ENCODE measurements at places on chromosomes 13 and 19. TPM values are rescaled to one million over a fixed set of nuclear protein-coding genes. Genes with fewer than 3 reads are reported as not detected.
A peak's percentile ranks its signal among the peaks of the same experiment; 100 is the strongest.

ZNF583 gene
- 4.5 TPM for total RNA-seq

DNA sequence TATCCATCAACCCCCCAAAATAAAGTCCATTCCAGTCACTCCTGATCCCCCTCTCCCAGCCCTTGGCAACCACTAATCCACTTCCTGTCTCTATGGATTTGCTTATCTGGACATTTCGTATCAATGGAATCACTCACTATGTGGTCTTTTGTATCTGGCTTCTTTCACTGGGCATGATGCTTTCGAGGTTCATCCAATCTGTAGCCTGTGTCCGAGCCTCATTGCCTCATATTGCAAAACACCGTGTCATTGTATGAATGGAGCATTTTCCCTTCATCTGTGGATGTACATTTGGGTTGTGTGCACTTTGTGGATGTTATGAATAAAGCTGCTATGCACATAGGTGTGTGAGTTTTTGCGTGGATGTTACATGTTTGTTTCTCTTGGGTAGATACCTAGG, 1.4 kb upstream of the FZR1 start:
- no peak for DNase-seq

GRCh38 chr19:10662384-10663251, 8.5 kb downstream of the ILF3 start:
- DNase-seq: no peak

DNA sequence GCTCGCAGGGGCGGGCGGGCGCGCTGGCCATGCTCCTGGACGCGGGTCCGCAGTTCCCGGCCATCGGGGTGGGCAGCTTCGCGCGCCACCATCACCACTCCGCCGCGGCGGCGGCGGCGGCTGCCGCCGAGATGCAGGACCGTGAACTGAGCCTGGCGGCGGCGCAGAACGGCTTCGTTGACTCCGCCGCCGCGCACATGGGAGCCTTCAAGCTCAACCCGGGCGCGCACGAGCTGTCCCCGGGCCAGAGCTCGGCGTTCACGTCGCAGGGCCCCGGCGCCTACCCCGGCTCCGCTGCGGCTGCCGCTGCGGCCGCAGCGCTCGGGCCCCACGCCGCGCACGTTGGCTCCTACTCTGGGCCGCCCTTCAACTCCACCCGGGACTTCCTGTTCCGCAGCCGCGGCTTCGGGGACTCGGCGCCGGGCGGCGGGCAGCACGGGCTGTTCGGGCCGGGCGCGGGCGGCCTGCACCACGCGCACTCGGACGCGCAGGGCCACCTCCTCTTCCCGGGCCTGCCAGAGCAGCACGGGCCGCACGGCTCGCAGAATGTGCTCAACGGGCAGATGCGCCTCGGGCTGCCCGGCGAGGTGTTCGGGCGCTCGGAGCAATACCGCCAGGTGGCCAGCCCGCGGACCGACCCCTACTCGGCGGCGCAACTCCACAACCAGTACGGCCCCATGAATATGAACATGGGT, 599 bp downstream of the ZIC2 start:
- DNase-seq: peak; percentile 68

GRCh38 chr19:47111006-47111621, 2.5 kb downstream of the ZC3H4 start:
- peak; percentile 27 for DNase-seq

SIGLEC5 gene
- not detected for total RNA-seq

DNA sequence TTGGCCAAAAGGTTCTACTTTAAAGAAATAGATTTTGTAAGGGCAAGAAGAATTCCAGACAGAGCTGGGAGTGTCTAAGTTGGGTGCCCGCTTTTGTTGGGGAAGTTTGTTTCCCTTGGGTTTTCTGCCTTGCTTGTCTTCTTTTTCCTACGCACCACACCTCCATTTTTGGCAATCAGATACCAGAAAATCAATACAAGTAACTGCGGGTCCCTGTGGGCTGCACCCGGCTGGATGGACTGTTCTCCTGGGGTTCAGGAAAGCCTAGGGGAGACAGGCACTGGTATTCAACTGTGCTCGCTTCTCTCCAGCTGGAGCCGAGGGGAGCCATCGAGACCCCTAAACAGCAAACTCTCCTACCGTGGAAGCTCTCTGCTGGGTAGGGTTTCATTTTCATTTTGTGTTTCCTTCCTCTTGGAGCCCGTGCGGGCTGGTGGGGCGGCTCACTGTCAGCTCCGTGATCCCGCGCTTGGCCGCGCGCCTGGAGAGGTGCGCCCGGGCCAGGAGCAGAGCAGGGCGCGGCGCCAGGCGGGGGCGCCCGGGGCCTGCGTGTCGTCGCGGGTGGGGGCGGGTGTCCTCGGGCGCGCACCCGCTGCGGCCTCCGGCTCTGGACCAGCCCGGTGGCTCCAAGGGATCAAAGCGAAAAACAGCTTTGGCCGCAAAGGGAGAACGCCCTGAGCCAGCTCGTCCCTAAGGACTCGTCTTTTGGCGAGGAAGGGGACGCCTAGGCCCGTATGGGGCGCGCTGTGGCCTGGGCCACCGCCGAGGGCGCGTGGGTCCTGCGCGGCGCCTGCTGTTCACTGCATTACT, 347.2 kb downstream of the ZNF536 start:
- peak; percentile 67 for DNase-seq

DNA sequence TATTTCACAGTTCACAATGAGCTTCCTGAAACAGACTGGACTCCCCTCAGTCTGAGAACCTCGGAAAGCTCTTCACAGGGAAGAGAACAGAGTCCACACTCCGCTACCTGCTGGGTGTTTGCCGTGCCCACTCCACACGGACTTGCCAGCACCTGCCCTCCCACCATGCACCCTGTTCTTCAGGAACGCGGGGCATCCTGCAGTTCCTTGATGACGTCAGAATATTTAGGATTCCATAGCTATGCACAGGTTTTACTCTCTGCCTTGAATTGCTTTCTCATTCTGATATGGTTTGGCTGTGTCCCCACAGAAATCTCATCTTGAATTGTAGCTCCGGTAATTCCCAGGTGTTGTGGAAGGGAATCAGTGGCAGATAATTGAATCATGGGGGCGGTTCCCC, 74.4 kb upstream of the FARP1 start:
- no peak for DNase-seq

ACP4 gene
- total RNA-seq: not detected

ZNF8 gene
- total RNA-seq: 12.5 TPM

DNA sequence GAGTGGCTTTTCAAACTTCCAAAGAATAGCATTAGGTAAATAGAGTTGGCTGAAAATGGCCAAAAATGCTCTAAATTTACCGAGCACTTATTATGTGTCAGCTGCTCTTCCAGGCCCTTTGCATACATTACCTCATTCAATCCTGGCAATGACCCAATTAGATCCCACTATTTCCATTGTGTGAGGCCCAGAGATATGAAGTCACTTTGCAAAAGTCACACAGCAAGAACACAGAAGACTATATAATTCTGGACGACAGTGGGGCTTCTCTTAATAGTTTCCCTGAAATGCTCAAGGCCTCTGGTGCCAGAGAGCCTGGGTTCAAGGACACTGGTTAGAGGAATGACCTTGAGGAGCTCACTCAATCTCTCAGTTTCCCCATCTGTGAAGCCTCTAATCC, 146.8 kb downstream of the IER2 start:
- no peak for DNase-seq

DNA sequence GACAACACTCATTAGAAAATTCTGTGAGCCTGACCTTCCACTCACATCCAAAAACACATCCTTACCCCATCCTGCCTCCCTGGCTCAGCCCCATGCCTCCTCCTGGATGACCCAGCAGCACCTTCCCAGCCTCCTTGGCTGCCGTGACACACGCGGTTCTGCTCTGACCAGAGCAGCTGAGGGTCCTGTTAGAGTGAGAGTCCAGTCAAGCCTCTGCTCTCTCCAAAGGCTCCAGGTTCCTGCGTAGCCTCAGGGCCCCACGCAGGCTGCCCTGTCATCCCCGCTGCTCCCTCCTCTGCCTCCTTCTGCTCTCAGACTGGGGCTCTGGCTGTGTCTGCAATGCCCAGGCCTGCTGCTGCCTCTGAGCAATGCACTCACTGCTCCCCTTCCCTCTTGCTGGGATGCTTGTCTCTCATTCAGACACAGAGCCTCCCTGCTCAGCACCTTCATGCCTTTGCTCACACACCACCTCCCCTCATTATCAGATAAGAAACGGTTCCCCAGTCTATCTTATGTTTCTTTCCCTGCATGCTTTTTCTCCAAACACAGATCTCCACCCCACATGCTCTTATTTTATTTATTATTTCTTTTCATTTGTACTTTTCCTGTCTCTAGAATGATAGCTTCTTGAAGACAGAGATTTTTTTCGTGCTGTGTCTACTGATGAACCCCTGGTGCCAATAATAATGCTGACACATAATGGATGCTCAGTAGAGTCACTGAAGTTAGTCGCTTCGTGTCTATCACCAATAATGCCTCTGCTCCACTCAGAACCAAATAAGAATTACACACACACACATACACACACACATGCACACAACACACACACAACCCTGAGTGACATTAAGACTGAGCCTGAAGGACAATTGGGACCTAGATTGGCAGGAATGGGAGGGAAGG, 10.2 kb upstream of the SIGLEC6 start:
- DNase-seq: no peak

- DNase-seq: no peak
Observed at GRCh38 chr13:110816500-110816899, 98.4 kb downstream of the ANKRD10 start.

CACNG6 gene
- not detected for total RNA-seq
